ENCODE measurements at places on chromosomes 1 and 21.
A peak's percentile ranks its signal among the peaks of the same experiment; 100 is the strongest.

DNA sequence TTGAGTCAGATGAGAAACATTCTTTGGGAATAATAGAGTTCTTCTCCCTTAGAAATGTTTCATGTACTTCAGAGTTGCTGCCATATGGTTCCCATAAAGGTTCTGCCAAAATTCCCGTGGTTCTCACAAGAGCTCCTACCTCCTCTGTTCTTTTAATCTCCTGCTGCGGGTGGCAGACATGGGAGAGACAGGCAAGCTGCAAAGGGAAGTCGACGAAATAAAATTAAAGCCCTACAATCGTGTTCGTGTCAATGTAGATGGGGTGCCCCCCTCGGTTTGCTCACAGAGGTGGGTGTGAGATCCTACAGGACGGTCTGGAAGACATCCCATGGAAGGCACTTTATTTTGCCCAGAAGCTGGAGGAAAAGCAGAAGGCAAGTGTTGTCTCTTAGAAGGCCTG is 276.0 kb downstream of the RWDD3 start:
- peak; percentile 71 for DNase-seq

DNA sequence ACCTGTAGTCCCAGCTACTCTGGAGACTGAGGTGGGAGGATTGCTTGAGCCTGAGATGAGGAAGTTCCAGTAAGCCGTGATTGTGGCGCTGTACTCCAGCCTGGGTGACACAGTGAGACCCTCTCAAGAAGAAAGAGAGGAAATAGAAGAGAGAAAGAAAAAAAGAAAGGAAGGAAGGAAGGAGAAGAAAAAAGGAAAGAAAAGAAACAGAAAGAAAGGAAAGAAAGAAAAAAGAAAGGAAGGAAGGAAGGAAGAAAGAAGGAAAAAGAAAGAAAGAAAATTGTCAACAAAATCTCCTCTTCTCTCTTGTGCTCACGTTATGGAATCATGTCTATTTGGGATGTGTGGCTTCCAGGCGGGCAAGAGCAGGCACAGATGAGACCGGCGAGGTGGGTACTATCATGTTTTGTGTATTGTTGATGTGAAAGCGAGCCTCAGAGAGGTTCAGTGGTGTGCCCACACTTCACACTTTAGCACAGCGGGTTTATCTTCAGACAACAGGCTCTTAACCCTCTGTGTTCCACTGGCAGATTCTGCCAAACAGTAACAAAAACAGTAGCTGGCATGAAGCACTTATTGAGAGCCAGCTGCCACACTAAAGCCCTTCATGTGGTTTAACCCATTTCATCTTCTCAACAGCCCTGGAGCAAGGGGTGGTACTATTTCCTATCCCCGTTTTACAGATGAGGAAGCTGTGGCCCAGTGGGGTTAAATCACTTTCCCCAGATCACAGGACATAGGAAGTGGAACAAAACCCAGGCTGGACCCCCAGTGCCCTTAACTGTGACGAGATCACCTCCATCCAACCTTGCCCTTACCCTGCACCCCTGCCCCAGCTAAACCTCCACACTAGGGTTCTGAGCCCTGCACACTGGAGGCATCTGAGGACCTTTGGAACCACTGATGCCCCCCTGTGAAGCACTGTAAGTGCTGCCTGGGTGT is 94.7 kb upstream of the TARDBP start:
- DNase-seq: no peak

DNA sequence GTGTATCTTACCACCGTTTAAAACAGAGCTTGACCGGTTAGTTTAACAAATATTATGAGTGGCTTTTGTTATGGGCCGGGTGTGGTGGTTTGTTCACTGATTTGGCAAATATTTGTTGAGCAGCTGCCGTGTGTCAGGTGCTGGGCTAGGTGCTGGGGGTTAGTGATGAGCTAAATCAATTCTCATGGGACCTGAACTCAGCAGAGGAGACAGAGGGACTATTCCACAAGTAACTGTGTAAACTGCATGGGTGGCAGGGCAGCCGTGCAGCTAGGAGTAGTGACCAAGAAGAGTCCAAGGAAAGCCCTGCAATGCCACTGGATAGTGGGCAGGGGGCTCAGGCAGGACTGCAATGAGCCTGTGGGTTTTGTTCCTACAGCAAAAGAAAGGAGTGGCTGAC is 11.2 kb upstream of the C2CD2 start:
- no peak for DNase-seq

DNA sequence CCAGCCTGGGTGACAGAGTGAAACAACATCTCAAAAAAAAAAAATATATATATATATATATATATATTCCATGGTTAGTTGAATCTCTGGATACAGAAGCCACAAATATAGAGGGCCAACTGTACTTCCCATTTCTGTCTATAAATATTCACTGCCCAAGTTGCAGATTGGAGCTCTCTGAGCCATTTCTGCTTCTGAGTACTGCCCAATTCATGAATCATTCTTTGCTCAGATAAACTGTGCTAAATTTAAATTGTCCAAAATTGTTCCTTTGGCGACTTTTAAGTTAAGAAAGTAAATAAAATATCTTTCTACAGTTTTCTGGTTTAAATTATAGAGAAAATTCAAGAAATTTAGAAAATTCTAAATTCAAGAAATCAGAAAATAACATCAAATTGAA is 23.2 kb upstream of the C1orf146 start:
- DNase-seq: no peak

- DNase-seq: no peak
These were observed 85.3 kb downstream of the CAMTA1 start for GRCh38 chr1:6870571-6870970.

DNA sequence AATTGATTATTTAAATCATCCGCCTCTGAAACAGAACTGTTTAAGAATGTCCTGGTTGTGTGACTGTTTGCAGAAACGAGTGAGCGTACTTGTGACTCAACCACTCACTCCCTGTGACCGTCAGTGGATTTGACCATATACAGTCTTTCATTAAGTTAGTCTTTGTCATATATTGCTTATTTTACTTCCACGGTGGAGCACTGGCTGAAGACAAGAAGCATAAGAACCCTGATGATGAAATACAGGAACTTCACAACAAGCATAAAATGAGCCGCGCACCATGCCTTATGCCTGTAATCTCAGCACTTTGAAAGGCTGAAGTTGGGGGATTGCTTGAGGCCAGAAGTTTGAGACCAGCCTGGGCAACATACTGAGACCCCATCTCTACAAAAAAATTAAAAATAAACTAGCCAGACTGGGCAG is 194.0 kb downstream of the TOMM20 start:
- DNase-seq: no peak

DNA sequence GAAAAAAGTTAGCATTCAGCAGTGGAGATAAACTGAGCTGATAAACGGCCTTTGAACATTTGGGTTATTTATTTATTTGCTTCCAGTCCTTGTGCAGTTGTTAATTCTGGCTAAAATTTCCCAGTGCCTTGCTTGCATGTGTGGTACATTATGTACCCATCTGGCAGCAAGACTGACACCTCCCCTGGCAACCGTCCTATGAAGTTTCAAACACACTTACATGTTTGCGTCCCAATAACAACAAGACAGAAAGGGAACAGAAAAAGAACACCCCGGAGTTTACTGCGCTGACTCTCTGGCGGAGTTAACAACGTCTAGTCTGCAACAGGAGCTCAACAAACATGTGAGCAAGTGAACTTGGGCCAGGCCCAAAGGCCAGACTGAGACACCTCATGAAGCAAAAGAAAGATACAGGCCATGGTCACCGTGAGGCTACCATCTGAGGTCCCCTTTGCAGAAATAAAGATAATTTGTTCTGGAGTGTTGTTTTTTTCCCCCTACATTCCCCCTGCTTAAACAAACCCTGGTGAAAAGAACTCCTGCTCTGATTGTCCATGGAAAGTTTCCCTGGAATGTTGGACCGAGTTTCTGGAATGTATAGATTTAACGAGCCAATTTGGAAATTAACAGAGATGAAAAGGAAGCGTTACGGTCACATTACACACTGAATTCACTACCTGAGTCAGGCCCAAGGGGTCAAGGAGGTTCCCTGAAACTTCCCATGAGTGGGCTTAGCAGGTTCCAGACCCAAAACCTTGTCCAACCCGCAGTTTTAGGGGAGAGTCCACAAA is 33.4 kb downstream of the TRABD2B start:
- no peak for DNase-seq

DNA sequence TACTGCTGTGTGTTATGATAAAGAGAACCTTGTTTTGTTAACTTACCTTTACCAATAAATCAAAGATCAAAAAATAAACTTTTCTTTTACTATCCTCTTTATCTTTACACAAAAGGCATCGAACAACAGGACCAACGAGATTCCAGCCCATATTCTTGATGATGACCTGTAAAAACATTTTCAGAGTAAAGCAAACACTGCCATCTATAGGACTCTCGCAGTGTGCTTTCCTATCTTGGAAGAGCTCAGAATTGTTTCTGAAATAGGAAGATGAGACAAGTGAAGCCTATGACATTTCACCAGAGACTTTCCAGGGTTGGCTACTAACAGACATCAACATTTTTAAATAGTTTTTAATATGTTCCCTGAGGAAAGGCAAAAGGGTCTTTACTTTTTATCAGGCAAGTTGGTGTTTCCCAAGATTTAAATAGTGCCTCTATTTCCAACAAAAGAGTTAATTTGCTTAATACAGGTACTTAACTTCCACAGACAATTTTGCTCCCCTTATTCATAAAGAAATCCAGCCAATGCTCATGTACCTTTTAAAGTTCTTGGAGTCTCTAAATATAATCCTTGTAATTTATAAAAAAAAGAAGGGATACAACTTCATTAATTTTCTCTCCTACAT is 7.3 kb downstream of the GLMN start:
- peak; percentile 67 for DNase-seq

GRCh38 chr1:23759277-23759676 is 16.0 kb downstream of the ELOA start:
- no peak for DNase-seq

DNA sequence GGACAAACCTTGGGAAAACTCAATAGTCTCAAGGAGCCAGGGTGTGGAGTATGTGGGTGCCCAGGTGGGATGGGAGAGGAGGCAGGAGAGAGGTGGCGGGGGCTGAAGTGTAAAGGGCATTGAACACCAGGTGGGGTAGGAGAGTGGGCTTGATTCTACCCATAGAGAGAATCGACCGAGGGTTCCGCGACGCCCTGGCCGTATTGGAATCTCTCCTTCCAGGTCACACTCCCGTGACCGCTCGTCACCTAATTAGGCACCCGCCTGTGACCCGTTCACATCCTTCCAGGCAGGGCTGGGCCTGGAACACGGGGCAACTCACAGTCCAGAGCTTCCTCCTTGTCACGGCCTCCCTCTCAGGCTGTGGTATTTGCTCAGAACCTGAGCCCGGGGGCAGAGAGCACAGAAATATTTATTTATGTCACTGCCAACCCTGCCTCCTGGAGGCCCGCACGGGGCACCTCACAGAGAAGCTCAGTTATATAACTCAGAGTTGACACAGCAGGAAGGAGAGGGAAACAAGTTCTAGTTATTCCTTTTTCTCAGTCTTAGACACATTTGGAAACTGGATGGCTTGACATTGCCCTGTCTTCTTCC is 12.0 kb downstream of the NCMAP start:
- DNase-seq: peak; percentile 47

- no peak for DNase-seq
These were observed 40.9 kb downstream of the L1TD1 start for GRCh38 chr1:62235576-62235975.

GRCh38 chr1:100353988-100354387 is 1.7 kb downstream of the CDC14A start:
- DNase-seq: peak; percentile 94

GRCh38 chr21:46150491-46151121 is 4.8 kb downstream of the FTCD start:
- no peak for DNase-seq

DNA sequence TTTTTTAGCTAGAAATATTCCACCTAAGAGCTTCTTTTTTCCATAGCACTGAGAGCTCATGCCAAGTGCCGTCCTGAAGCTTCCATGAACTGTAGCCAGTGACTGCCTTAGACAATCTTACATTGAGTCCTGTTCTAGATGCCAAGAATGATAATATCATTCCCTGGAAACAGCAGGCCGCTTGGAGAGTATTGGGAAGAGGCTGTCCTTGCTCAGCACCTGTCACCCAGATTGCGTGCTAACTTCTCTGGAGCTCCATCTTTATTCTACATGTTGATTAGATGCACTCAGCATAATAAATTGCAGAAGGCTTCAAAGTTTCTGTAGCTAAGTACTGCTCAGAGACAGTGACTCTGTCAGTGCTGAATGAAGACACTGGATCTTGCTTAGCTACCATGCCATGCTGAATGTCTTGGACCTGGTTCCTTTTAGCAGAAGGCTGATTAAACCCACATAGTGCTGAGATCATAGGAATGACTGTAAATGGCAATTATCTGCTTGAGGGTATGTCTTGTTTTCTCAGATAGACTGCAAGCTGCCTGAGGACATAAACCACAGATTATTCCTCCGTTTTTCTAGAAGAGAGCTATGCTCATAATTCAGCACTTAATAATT is 83.1 kb upstream of the IRF2BP2 start:
- no peak for DNase-seq

- DNase-seq: peak; percentile 69
These were observed 169.4 kb downstream of the GALNT2 start for GRCh38 chr1:230236301-230237008.

- DNase-seq: peak; percentile 11
These were observed 13.5 kb downstream of the PLA2G2D start for GRCh38 chr1:20105856-20106255.

DNA sequence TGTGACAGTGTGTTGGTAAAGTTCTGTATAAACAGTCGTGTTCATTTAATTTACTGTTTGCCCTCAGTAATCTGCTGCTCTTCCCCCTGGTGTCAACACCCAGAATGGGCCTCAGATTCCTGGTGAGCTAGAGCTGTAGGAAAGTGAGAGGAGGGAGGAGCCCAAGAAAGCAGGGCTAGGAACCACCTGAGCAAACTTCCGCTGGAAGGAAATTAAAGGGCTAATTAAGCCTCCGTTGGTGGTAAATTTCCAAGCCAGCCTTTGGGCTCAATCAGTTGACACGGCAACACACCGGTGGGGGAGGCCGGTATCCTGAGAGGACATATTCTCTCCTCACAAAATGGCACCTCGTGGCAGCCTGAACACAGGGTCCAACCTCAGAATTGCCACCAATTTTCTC is 32.9 kb downstream of the RAB3B start:
- DNase-seq: peak; percentile 90

DNA sequence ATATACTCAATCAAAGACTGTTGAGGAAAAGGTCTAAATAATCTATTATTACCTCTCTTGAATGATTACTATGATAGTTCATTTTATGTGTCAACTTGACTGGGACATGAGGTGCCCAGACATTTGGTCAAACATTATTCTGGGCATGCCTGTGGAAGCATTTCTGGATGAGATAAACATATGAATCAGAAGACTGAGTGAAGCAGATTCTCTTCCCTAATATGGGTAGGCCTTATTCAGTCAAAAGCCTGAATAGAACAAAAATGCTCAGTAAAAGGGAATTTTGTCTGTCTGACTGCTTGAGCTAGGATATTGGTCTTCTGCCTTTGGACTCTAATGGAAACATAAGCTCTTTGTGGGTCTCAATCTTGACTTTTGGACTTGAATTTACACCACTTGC is 73.3 kb upstream of the SOX13 start:
- no peak for DNase-seq

- no peak for DNase-seq
These were observed 468.5 kb downstream of the PCP4 start for GRCh38 chr21:40335704-40336103.
